Caudate nucleus (tissue), 63 donors: ENCODE measurements at places on chromosomes 1 and 21.

GRCh38 chr1:30335997-30336390 is 387.4 kb downstream of the MATN1 start:
- DNase-seq: no peak

DNA sequence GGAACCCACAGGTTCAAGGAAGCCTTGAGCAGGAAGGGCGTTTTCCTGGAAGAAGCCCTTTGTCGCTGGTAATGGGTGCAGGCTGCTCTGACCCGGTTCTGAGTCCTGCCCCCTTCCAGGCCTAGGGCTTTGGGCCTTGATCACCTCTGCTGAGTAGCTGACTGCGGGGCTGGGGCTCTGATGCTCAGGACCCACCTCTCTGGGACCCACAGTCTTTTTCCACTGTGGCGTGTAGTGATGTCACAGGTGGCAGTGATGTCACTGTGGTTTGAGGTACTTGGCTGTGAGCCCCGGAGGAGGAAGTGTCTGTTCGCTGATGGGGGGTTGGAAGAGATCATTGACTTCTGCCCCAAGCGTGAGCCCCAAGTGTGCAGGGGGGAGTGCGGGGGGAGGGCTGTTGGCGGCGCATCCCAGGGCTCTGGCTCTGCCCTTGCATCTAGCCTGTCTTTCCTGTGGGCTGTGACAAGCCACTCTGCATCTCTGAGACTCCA is 6.9 kb downstream of the TNFRSF1B start:
- DNase-seq: no peak

GRCh38 chr1:43554444-43554992 is 23.8 kb downstream of the PTPRF start:
- DNase-seq: peak; percentile 57

DNA sequence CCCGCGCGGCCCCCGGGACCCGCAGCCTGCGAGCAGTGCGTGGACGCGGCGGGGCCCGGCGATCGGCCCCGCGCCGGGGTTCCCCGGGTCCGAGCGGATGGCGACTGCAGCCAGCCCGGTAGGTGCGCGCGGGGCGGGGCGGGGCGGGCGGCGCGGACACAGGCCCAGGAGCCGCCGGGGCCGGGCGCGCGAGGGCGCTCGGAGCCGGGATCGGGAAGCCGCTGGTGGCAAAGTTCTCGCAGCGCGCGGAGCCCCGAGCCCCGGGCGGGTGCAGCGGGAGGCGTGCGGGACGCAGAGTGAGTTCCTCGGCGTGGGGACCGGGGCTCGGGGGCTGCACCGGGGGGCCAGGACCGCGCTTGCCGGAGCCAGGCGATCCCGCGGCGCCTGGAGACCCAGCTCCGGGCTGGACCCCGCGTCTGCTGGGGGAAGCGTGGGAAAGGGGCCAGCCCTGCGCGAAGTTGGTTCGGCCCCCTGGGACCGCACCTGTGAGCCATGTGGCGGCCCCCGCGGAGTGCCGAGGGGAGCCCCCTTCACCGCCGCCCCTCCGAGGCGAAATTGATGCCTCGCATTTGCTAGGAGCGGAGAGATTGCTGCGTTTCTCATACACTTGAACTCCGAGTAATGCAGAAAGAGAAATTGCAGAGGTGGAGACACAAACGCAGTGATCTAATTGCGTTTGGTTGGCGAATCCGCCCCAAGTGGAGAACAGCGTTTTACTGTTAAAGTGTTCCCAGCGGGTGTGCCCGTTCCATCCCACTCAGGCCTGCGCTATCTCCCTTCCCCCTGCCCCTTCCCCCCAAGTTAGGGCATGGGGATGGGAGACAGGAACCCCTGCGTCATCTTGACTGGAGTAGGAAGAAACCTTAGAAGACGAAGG is 228.9 kb upstream of the TMEM51 start:
- peak; percentile 57 for DNase-seq

- no peak for DNase-seq
Measured at GRCh38 chr1:96721053-96721415, 550 bp upstream of the PTBP2 start.
